ENCODE measurements at places on chromosomes 7 and 10. TPM values are rescaled to one million over a fixed set of nuclear protein-coding genes. Genes with fewer than 3 reads are reported as not detected.

ELN gene
- 2.7 TPM for total RNA-seq

NKX1-2 gene
- 57.8 TPM for total RNA-seq

SMARCD3 gene
- 23.6 TPM for total RNA-seq

SPDYE2B gene
- total RNA-seq = not detected

SH2D4B gene
- not detected for total RNA-seq

RAB19 gene
- total RNA-seq = 3.8 TPM

OR6V1 gene
- total RNA-seq = not detected

FAM171A1 gene
- total RNA-seq = 30.7 TPM

TSPAN33 gene
- 22.1 TPM for total RNA-seq

TMEM140 gene
- total RNA-seq = not detected

HOXA9 gene
- total RNA-seq = not detected

KNDC1 gene
- 16.7 TPM for total RNA-seq

CYP3A4 gene
- not detected for total RNA-seq

NPFFR1 gene
- total RNA-seq = not detected

Data from H7 (cell line).